HepG2 (cell line): ENCODE measurements at places on chromosomes 13 and 19.

- DNase-seq: no peak
Observed at GRCh38 chr13:88450515-88450914, 779.3 kb downstream of the SLITRK5 start.

DNA sequence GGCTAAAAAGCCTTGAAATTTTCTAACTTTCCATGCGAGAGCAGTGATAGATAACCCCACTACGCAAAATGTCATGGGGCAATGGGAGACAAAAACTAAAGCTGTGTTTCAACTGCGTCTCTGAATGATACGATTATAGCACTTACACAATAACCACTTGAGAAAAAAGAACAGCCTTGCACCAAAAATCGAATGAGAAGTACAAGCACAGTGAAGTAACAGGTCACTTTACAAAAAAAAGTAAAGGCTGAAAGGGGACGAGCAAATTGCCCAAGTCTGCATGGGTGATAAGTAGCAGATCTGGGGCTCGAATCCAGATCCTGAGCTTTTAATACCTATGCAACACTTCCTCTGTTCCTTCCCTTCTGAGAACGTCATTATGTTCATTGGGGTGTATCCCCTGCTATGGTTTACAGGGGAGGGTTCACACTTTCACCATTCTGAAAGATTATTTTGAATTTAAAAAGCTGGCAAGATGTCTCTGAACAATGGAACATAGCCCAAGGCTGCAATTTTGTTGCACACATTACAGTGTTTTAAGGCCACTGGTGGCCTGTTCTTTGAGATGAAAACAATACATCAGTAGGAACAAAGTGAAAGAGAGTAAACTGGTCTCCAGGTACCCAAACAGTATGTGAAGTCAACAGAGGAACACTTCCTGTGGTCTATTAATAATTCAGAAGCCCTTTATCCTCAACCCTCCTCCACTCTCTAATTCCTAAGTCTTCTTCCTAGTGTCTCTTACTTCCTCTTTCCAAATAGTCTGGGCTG, 3.2 kb downstream of the CPB2 start:
- no peak for DNase-seq

- no peak for DNase-seq
Observed at GRCh38 chr13:29918845-29919244, 68.4 kb upstream of the UBL3 start.

- DNase-seq: no peak
Observed at GRCh38 chr19:504616-505015, 2.7 kb upstream of the TPGS1 start.

- no peak for DNase-seq
Observed at GRCh38 chr19:35045667-35046300, 4.3 kb downstream of the HPN start.

- peak; percentile 67 for DNase-seq
Observed at GRCh38 chr19:49019242-49019932, 2.5 kb upstream of the LHB start.

GRCh38 chr13:75076476-75076875, 405.5 kb downstream of the TBC1D4 start:
- no peak for DNase-seq

DNA sequence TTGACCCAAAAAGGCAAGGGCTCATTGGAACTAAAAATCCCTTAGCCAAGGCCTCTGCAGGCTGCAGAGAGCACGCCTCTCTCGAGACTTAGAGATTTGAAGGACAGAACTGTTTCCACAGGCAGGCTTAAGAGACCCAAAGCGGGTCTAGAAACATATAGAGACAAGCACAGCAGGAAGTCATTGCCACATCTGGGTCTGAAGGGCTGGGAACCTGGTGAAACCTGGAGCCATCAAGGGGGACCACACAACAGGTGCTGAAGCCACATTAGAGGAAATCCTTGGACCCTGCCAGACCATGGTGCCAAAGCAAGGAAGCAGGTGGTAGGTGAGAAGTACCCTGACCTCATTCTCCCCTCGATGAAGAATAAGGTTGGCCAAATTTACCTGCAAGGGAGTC, 33.8 kb upstream of the LRCH1 start:
- no peak for DNase-seq
